Erythroblast (primary cell): ENCODE measurements at places on chromosomes 16 and 17.
A peak's percentile ranks its signal among the peaks of the same experiment; 100 is the strongest.

DNA sequence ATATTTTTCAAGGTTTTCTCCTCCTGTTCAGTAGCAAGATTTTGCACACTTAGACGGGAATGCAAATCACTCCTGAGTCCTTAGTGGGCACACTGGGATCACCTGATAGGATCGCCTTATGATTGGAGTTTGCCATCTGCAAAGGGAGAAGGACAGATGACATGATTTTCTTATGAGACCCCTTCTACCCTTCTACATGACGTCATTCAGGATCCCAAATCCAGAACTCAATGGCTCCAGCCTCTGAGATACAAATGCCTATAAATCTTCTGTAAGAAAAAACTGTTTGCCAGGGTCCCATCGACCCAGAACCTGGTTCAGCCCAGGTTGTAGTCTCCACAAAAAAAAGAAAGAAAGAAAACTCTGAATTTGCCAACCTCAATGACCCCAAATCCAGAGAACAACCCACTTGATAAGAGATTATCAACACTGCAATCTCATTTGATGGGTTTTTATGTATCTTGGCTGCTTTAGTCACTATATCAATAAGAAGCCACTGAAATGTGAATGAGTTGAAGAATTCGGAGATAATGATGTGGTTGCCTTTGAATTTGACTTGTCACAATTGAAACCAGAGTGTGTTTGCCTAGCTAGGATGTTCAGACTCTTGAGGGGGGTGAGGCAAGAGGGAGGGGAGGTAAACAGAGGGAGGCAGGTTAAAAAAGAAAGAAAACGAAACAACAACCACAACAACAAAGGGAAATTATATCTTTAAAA is 6.7 kb downstream of the ZNF423 start:
- DNase-seq = no peak

- DNase-seq = no peak
These were observed 60.1 kb upstream of the CNEP1R1 start for GRCh38 chr16:49964973-49965372.

DNA sequence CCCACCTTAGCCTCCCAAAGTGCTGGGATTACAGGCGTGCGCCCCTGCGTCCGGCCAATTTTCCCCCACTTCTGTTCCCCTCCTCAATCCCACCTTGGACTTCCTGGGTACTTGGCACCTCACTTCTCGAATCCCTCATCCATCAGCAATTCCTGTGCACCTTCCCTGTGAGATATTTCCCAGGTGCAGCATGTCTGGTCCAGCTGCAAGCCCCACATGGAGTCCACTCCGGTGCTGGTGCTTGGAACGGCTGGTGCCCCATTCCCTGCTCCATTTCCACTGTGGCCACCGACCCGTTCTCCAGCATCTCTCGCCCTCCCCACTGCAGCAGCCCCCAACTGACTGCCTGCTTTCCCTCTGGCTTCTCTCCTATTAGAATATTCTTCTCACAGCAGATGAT is 35.3 kb downstream of the NOL11 start:
- no peak for DNase-seq

DNA sequence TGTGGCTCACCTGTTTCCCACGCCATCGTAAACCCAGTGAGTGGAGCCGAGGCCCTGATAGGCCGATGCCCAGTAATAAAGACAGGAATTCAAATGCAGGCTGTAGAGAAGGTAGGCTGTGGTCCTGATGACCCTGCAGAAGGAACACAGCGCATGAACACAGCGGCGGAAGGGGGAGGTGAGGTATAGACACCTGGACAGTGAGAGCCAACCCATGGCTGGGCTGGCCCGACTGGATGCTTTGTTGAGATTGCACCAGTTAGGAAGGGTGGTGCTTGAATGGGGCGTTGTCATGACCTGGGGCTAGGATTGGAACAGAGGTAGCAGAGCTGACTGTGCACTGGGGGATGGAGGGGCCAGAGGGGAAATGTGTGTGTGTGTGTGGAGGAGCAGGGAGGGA is 59.2 kb downstream of the CNGB1 start:
- no peak for DNase-seq

- no peak for DNase-seq
These were observed 796 bp downstream of the NPB start for GRCh38 chr17:81902653-81903414.

DNA sequence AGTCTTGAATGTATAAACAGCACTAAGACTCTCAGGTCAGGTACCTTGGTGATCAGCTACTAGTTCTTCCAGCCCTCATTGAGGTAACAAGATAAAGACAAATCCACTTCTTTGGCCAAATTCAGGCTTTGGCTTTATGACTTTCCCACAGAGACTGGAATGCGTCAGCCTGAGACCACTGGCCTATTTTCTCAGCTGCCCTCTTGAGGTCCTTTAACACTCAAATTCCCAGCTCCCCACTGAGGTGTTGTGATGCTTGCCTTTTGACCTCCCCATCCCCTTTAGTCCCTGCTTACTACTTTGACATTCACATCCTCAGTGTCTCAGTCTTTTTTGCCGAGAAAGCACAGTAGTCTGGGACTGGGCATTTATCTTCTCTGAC is 10.6 kb downstream of the TNFAIP1 start:
- DNase-seq = no peak

DNA sequence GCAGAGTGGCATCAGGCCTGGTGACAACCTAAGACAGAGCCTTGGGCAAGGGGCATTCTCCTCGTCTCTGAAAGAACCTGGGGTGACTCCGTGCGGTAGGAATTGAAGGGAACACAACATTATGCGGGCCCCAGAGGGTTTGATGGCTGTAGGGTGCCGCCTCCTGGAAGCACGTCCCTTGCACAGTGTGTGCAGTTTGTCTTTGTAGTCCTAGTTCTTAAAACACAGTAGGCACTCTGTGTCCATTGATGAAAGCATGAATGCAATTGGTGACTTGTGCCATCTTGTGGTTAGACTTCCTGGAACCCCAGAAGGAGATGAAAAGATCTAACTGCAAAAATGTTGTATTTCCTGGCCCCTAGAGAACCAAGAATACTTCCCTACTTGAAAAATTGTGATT is 279.8 kb downstream of the UTP18 start:
- DNase-seq = peak; percentile 4

- DNase-seq = no peak
These were observed 6.5 kb downstream of the SNRNP25 start for GRCh38 chr16:60166-60565.

DNA sequence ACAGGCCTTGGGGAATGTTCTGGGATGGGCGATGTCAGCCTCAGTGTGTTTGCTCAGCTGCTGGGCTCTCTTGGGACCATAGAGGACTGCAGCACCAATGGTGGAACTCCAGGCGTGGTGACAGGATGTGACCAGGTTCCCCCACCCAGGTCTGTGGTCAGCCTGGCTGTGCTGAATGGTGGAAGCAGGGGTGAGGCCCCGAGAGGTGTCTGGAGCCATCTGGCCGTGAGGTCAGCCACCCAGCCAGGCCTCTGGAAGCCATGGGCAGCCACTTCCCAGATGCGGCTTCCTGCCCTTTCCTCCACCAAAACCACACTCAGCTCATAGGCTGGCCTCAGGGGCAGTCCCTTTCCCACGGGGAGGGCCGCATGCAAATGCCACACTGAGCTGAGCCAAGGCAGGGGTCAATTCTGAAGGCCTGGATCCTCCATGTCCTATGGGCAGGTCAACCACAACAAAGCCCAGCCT is 7.8 kb upstream of the MAPK7 start:
- no peak for DNase-seq

- no peak for DNase-seq
These were observed 445 bp downstream of the CIAO2B start for GRCh38 chr16:66933776-66934137.
